ENCODE measurements at places on chromosomes 1 and 21. TPM values are rescaled to one million over a fixed set of nuclear protein-coding genes. Genes with fewer than 3 reads are reported as not detected.
A peak's percentile ranks its signal among the peaks of the same experiment; 100 is the strongest.

GRCh38 chr1:70319750-70320149 lies 34.8 kb downstream of the ANKRD13C start:
- peaks cover 14% of the 10 kb centered on the region for H3K36me3 ChIP-seq
- H3K27me3 ChIP-seq: no peaks in the 10 kb centered on the region
- no peak overlapping the region for H3K27ac ChIP-seq
- no peak for DNase-seq

DNA sequence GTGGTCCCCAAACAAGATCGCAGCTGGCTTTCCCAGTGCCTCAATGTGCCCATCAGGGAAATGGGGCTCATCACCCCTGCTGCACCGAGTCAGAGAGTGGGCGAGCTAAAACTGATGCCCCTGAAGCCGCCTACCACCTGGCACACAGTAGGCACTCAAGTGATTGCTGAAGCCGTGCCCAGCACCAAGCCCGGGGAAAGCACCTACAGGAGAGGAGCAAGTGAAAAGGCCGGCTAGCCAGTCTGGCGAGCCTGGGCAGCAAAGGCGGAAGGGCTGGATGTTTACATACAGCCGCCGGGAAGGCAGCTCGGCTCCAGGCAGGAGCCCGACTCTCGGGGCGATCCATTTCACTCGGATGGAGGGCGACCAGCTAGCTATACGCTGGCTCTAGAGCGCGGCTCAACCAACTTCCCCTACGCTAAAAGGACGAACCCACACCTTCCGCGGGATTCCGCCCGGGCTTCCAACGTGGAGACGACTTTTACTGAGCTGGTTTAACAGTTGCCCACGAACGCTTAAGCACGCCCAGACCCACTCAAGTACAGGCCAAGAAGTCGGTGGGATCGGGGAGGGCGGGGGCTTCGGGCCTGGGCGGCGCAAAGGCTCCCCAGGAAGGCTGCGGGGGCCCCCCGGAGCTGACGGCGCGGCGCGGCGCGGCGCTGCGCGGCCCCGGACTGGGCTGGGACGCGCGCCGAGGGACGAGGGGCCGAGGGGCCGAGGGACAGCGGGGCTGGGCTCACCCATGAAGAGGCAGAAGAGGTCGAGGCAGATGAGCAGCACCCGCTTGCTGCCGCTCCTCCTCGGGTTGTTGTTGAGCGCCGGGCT lies 1.0 kb downstream of the PLPP3 start:
- peak overlapping the region; percentile 75 for H3K4me3 ChIP-seq
- no peak overlapping the region for H3K27ac ChIP-seq
- no peaks in the 10 kb centered on the region for H3K36me3 ChIP-seq
- DNase-seq: no peak
- H3K4me1 ChIP-seq: peaks cover 4% of the 10 kb centered on the region

DNA sequence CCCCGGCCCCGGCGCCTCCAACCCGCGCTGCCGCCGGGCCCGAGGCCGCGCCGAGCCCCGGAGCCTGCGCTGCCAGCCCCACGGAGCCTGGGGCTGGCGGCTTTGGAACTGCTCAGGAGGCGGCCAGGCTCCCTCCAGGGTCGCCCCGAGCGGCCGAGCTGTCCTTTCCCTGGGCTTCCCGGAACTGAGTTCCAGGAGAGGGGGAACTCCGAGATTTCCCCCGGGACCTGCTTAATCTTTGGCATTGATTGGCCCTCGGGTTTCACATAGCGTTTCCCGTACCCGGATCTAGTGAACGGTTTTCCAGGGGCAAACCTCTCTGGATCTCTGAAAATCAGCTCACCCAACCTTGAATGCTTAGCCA lies 504 bp downstream of the H6PD start:
- H3K36me3 ChIP-seq: peaks cover 17% of the 10 kb centered on the region
- H3K4me3 ChIP-seq: peak overlapping the region; percentile 89
- H3K27ac ChIP-seq: peak overlapping the region; percentile 89

GRCh38 chr1:110879758-110880606 lies 7.0 kb downstream of the CD53 start:
- peak overlapping the region; percentile 99 for H3K27ac ChIP-seq
- H3K4me1 ChIP-seq: peaks cover 84% of the 10 kb centered on the region
- H3K36me3 ChIP-seq: peaks cover 32% of the 10 kb centered on the region
- peak overlapping the region; percentile 78 for H3K4me3 ChIP-seq

DNA sequence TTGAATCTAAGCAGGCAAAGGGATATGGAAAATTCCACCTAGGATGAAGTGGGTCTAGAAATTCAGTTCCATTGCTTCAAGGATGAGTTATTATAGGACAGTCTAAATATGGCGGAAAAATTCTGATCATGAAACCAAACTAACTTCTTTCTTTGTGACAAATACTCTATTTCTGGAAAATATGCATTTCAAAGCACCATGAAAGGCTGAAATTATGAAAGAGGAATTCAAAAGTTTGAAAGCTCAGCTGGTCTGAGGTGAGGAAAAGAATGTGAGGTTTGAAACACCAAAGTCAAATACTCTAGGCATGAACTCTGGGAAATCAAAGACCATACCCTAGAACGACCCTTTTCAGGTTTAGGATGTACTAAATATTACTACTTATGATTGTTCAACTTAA lies 36.4 kb upstream of the COL11A1 start:
- DNase-seq: no peak
- H3K27ac ChIP-seq: no peak overlapping the region
- no peak overlapping the region for H3K4me3 ChIP-seq
- H3K27me3 ChIP-seq: no peaks in the 10 kb centered on the region
- H3K4me1 ChIP-seq: no peaks in the 10 kb centered on the region

DNA sequence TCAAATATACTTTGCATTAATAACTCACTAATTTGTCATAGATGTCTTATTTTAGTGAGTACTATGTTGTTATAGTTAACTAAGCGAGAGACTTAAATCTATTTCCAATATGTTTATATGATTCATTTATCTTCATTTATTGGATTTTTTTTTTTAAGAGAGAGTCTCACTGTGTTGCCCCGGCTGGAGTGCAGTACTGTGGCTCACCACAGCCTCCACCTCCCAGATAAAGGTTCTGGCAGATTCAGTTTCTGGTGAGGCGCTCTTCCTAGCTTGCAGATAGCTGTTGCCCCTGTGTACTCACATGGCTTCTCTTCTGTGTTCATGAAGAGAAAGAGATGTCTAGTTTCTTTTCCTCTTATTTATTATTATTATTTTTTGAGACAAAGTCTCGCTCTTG lies 43.9 kb downstream of the SNRPE start:
- DNase-seq: no peak
- H3K4me1 ChIP-seq: no peaks in the 10 kb centered on the region
- no peak overlapping the region for H3K27ac ChIP-seq
- no peaks in the 10 kb centered on the region for H3K36me3 ChIP-seq

GRCh38 chr1:6962478-6962995 lies 177.3 kb downstream of the CAMTA1 start:
- peaks cover 12% of the 10 kb centered on the region for H3K4me1 ChIP-seq
- no peak for DNase-seq
- no peaks in the 10 kb centered on the region for H3K36me3 ChIP-seq
- H3K4me3 ChIP-seq: peak overlapping the region; percentile 63

GRCh38 chr1:15345705-15346345 lies 63.9 kb upstream of the EFHD2 start:
- H3K27ac ChIP-seq: peak overlapping the region; percentile 85
- peaks cover 3% of the 10 kb centered on the region for H3K27me3 ChIP-seq

GRCh38 chr1:171267391-171267790 lies 19.1 kb downstream of the FMO1 start:
- no peak overlapping the region for H3K4me3 ChIP-seq
- no peaks in the 10 kb centered on the region for H3K36me3 ChIP-seq
- no peak overlapping the region for H3K27ac ChIP-seq
- peaks cover 5% of the 10 kb centered on the region for H3K27me3 ChIP-seq
- no peaks in the 10 kb centered on the region for H3K4me1 ChIP-seq

GRCh38 chr1:93601686-93602085 lies 80.0 kb downstream of the BCAR3 start:
- H3K27ac ChIP-seq: no peak overlapping the region
- no peak overlapping the region for H3K4me3 ChIP-seq
- peaks cover 6% of the 10 kb centered on the region for H3K4me1 ChIP-seq
- H3K27me3 ChIP-seq: peaks cover 23% of the 10 kb centered on the region
- H3K36me3 ChIP-seq: no peaks in the 10 kb centered on the region

The CCDC27 gene
- total RNA-seq: not detected

The LAX1 gene
- 15.2 TPM for total RNA-seq

The BARHL2 gene
- total RNA-seq: not detected

The RNU1-1 gene
- 3,041 TPM for total RNA-seq

The VSIG8 gene
- total RNA-seq: not detected

The RGS4 gene
- not detected for total RNA-seq

The ELAVL4 gene
- total RNA-seq: not detected

The ATP1A4 gene
- total RNA-seq: not detected

The XCL2 gene
- 51.7 TPM for total RNA-seq

The MIXL1 gene
- not detected for total RNA-seq

The ERRFI1 gene
- total RNA-seq: 3.2 TPM

All from activated T-helper 1 cell treated with anti-CD3 and anti-CD28 coated beads, Interleukin-12 subunit alpha, Interleukin-12 subunit beta, Interleukin-2, Interleukin-4 antibody, amounts not matched to agents 30 ng/mL and 10 ng/mL and 1 ng/mL, durations not matched to agents 14 hours and 24 hours and 36 hours (primary cell).